Activated T-cell treated with anti-CD3 and anti-CD28 coated beads for 4 hours (primary cell): ENCODE measurements at places on chromosomes 7 and 10.
A peak's percentile ranks its signal among the peaks of the same experiment; 100 is the strongest.

DNA sequence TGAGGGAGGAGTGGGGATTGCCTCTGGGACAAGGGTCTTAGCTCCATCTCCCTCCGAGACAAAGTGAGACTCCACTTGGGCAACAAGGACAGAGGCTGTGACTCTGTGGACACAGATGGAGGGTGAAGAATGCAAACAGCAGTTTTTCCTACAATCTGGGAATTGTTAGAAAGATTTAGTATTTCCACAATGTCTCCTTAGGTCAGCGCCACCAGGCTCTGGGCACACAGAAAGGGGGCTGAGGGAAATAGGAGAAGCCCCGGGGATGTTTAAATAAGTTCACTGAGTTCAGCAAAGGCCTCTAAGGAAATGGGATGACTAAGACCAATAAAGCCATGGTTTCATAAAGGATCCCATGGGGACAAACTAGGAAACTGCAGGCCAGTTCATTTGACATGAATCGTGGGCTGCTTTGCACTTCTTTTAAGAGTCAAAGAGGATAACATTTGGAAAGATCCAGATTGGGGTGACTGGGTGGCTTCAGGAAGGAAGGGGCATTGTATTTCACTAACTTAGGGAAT lies 219.8 kb upstream of the GLI3 start:
- DNase-seq, result no peak

GRCh38 chr7:416761-417624 lies 102.7 kb downstream of the PDGFA start:
- no peak for DNase-seq

DNA sequence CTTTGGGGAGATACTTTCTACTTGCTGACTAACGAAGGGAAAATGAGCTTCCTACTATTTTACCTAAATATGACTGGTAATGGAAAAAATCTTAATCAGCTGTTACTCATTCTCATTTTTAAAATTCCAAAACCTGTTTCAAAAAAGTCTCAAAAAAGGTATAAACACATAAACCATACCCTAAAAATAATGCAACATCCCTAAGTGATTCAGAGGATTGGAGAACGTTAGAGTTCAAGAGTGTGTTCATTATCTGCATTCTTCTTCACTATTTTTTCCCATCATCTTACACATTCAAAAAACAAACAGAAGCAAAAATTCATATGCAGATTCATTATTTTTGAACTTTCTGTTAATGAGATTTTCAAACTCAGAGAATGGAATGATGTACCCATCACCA lies 150.4 kb upstream of the GNAI1 start:
- DNase-seq, result no peak

GRCh38 chr10:100734295-100735086 lies 10.9 kb upstream of the PAX2 start:
- no peak for DNase-seq

- DNase-seq, result no peak
Measured at GRCh38 chr10:89295597-89295996, 6.2 kb upstream of the IFIT2 start.

DNA sequence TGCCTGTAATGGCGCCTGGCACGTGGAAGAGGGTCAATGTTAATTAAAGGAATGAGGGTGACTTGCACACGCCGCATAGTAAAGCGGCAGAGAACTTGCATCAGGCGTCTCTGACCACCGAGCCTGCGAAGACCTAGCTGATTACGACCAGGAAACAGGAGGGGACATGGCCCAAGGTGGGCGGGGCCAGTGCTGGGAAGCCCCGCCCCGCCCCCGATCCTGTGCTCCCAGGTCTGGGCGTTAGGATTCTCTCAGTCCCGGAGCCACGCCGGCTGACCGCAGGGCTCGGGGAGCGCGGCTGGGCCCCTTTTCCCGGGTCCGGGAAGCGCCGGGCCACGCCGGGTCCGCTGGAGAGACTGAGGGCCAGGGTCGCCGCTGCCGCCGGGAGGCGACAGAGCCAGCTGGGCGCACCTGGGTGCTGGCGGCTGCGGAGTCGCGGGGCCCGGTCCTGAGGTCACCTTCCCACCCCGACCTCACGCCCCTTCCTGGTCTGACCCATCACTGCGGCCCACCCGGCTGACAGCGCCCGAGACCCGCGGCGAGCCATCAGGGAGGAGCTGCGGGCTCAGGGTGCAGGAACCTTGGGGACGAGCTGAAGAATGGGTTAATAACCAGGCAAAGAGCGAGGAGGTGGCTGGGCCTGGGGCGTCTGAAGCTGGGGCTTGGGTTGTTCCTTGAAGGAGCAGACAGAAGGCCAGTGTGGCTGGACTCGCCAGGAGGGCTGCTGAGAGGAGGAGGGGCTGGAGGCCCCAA lies 23.0 kb upstream of the GRID1 start:
- DNase-seq, result no peak

DNA sequence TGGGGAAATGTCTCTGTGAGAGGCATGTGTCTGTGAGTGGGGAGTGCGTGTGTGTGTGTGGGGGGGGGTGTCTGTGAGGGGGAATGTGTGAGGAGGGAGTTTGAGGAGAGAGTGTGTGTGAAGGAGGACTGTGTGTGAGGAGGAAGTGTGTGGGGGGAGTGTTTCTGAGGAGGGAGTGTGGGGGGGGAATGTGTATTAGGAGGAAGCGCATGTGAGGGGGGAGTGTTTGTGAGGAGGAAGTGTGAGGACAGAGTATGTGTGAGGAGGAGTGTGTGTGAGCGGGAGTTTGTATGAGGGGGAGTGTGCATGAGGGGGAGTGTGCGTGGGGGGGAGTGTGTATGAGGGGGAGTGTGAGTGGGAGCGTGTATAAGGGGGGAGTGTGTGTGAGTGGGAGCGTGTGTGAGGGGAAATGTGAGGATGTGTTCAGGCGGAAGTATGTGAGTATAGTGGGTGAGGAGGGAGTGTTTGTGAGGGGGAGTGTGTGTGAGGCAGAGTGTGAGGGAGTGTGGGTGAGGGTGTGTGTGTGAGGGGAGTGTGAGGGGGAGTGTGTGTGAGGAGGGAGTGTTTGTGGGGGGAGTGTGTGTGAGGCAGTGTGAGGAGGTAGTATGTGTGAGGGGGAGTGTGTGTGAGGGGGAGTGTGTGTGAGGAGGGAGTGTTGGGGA lies 21.8 kb upstream of the PTPRN2 start:
- DNase-seq, result no peak

GRCh38 chr7:25389489-25390106 lies 161.3 kb upstream of the NPVF start:
- no peak for DNase-seq

- DNase-seq, result no peak
Measured at GRCh38 chr10:11682851-11683250, 59.3 kb upstream of the ECHDC3 start.

DNA sequence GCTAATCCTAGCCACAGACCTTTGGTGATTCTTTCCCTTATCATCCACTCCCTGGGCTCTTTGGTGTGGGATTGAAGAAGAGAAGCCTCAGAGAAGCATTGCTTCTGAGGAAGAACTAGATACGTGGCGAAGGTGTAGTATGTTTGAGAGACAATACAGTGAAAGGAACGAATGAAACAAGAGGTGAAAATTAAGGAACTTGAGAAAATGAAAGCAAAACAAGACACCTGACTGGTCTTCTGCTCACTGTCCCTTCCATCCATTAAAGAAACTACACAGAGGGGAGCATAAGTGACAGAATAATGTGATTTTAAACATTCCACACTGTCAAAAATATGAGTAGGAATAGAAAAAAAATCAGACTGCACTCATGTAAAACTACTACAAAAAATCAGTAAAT lies 219.6 kb upstream of the NPSR1 start:
- no peak for DNase-seq

GRCh38 chr7:147428075-147428474 lies 1162.5 kb upstream of the C7orf33 start:
- DNase-seq, result no peak

DNA sequence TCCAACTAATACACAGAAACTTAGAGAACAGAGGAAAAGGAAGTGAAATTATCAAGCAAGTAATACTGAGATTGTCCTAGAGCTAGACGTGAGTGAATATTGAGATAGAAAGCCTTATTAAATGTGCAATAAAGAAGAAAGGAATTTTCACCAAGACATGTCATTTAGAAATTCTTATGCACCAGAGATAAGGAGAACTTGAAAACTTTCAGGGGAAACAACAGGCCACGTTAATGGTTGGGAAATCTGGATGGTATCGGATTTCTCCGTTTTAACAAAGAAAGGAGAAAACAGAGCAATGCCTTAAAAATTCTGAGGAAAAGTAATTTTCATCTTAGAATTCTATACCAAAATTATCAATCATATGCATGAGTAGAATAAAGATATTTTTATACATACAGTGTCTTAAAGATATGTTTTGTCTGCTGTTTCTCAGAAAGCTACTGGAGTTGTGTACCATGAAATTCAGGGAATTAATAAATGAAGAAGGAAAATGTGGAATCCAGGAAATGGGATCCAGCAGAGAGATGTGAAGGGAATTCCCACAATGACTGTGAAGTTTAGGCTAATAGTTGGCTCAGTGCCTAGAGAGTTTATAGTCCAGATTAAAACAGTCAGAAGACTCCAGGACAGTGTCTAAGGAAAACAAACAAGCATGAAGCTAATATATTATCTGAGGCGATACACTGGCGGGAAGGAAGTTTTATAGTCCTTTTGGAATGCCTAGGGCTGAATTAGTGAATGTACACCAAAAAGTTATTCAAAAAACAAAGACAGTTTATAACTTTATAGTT lies 159.5 kb downstream of the PPP1R9A start:
- no peak for DNase-seq

DNA sequence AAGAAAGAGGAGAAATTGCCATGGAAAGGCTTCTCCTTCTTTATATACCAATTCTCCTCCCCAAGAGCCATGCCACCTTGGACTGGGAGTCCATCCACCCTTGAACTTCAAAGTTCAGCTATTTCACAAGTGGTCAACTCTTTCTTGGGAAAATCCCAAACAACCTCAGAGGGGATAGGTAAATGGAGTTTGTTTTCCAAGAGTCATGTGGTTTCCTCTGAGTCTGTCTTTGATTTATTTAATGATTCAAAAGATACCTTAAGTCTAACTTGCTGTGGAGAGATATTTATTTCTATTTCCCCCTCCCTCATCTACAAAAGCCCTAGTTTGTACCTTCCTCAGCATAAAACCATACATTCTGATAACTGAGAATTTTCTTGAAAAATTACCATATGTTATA lies 758.6 kb upstream of the IGFBP3 start:
- DNase-seq, result no peak

GRCh38 chr7:132089356-132089755 lies 486.9 kb downstream of the PLXNA4 start:
- DNase-seq, result no peak

GRCh38 chr7:141585592-141586510 lies 34.6 kb downstream of the AGK start:
- peak; percentile 5 for DNase-seq

- no peak for DNase-seq
Measured at GRCh38 chr10:113287592-113287991, 265.3 kb upstream of the HABP2 start.

GRCh38 chr10:17233286-17233991 lies 5.4 kb downstream of the VIM start:
- DNase-seq, result no peak

- no peak for DNase-seq
Measured at GRCh38 chr7:1845536-1846311, 175.6 kb downstream of the ELFN1 start.

- DNase-seq, result no peak
Measured at GRCh38 chr10:97849103-97849686, 448 bp upstream of the GOLGA7B start.

- no peak for DNase-seq
Measured at GRCh38 chr7:82697897-82698296, 254.3 kb upstream of the CACNA2D1 start.

GRCh38 chr7:85275204-85275603 lies 88.3 kb upstream of the SEMA3D start:
- DNase-seq, result no peak

DNA sequence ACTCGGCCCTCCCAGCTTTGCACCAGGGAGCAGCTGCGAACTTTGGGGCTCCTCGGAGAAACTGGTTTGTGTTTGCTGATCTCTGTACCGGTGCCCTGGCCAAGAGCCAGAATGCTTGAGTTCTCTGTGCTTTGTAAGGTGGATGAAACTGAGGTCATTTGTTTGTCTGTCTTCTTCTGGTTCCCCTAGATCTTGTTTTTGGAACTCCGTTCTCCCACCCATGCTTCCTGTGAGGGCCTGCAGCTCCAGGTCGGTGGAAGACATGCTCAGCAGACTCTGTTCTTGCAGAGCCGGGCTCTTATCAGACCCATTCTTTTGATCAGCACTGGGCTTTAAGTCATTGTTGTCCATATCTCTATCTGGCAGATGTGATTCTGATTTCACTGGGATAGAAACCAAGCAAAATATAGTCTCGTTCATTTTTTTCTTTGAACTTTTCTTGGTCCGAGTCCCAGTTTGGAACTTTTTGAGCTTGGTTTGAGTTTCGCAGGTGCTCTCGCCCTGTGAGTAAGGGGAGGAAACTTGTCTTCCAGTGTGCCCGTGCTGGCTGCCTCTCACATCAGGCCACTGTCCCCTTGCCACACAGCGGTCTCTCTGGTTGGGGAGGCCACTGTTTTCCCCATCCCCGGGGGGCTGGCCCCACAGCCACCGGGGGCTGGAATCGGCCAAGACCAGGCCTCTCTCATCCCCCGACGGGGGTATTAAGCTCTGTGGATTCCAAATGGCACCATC lies 31.2 kb downstream of the JCAD start:
- no peak for DNase-seq

GRCh38 chr7:148222721-148223120 lies 367.8 kb upstream of the C7orf33 start:
- DNase-seq, result no peak

DNA sequence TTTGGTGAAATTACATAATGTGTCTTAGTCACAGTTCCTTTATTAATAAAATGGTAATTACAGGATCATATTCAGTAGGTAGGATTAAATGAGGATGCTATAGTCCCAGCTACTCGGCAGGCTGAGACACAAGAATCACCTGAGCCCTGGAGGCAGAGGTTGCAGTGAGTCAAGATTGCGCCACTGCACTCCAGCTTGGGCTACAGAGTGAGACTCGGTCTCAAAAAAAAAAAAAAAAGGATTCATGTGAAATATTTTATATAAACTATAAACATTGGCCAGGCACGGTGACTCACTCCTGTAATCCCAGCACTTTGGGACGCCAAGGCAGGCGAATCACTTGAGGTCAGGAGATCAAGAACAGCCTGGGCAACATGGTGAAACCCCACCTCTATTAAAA lies 197.9 kb downstream of the IMMP2L start:
- DNase-seq, result no peak

DNA sequence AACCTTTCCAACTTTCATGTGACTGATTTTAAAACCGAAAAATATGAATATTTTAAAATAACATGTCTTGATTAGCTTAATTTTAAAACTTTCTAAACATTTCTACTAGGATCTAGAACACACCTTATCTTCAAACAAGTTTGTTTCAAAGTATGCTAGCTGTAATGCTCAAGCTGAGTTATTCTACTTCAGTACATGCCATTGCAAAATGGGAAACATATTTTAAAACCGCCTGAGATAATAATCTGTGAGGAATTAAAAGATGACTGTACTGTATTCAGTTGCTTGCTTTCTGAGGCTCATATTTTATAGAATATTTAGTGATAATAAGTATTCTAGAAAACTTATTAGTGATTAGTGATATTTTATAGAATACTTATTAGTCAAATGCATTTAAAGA lies 99.6 kb downstream of the LMBR1 start:
- no peak for DNase-seq

GRCh38 chr7:9608560-9608959 lies 1175.2 kb downstream of the NXPH1 start:
- DNase-seq, result no peak
